ENCODE measurements at places on chromosomes 13 and 19. TPM values are rescaled to one million over a fixed set of nuclear protein-coding genes. Genes with fewer than 3 reads are reported as not detected.

DNA sequence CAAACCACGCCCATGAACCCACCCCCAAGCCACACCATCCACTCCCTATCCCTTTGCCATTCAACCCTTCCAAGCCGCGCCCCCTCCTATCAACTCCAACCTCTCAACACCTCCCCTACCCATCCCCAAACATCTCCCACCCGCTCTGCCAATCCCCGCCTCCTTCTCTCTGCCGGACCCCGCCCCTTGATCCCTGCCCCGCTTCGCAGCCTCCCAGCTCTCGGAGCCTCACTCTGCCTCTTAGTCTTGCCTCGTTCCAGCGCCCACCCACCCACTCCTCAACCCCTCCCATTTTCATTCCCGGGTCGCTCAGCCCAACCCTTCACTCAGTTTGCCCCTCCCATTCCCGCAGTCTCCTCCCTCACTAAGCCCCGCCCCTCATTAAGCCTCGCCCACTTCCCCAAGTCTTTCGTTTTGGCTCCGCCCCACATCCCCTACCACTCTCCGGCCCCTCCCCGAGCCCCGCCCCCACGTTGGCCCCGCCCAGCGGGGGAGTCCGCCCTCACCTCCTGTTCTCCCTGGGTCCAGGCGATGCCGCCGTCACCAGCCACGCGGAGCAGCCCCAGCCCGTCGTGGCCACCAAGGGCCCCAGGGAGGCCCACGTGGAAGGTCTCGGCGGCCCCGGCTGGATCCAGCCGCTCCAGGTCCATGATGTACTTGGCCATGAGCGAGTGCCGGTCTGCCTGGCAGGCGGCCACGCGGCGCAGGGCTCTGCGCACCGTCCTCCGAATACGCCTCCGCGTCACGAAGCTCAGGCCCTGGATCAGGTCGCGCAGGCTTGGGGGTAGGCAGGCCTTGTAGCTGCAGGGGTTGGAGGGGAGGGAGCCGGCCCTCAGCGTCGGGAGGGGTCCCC is 5.7 kb downstream of the JAK3 start:
- DNase-seq, result no peak

- peak; percentile 76 for DNase-seq
Observed at GRCh38 chr19:3606690-3607289, at the start of gene TBXA2R. TBXA2R (minus strand) TSS chr19:3606875; CDS start chr19:3600634, 6,241 bp downstream.

C19orf73 gene
- total RNA-seq, result 0.56 TPM

ETV2 gene
- total RNA-seq, result 0.70 TPM

Measured in liver (tissue), 10 donors.